ENCODE measurements at places on chromosomes 1 and 21.

DNA sequence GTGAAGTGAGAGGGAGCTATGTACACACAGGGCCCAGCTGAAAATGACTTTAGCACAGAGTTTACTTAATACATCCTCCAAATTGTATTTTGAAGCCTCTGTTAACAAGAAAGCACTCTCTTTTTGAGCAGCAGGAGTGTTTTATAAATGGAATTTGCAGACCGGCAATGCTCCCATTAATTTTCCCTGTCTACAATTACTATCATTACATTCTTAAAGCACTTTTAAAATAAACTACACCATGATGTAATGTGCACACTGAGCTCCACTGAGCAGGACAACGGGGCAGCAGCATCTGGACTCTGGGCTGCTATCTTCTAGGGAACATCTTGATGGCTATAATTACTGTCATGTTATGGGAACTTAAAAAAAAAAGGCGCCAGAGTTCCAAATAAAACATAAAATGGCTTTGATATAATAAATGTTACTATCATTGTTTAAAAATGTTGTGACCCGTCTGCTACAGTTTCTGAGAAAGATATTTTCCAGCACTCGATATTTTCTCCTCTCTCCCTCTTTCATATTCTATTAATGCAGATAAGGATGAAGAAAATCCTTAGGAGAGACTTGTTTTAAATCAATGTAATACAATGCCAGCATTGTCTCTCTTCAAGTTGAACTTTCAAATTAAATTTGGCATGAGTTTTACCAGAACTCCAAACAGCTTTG is 150.9 kb downstream of the HLX start:
- peaks cover 9% of the 10 kb centered on the region for H3K4me1 ChIP-seq
- H3K4me3 ChIP-seq, result no peak overlapping the region
- no peaks in the 10 kb centered on the region for H3K36me3 ChIP-seq

DNA sequence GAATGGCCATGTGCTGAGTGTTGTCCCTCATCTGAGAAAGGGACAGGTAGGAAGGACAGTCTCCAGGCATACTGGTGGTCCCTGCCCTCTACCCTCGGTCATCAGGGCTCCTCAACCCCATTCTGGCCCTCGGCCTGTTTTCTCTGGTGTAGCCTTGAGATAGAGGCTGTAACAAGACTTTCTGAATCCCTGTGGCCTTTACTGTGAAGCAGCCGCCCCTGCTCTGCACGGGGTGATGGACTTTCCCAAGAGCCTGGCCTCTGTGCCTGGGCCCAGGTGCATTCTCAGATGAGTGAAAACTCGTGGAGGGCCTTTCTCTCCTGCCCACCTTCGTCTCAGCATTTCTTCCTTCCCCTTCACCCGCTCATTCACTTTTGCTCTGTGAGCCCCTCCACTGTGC is 3.0 kb upstream of the CASQ1 start:
- peaks cover 38% of the 10 kb centered on the region for H3K4me1 ChIP-seq
- DNase-seq, result no peak
- H3K27ac ChIP-seq, result no peak overlapping the region
- no peak overlapping the region for H3K4me3 ChIP-seq
- H3K27me3 ChIP-seq, result no peaks in the 10 kb centered on the region

DNA sequence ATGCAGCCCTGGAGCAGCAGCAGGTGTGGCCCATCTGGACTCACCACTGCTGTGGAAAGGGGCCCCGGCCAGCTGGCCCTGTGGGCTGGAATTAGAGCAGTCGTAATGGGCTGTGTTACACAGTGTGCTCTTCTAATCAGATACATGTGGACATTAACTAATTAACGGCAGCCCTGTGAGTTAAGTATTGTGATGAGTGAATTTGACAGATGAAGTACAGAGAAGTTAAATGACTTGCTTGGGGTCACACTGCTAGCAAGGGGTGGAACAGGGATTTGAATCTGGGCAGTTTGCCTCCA is 58.6 kb downstream of the MDM4 start:
- H3K4me1 ChIP-seq, result peaks cover 28% of the 10 kb centered on the region
- peak; percentile 71 for DNase-seq
- H3K4me3 ChIP-seq, result no peak overlapping the region
- no peaks in the 10 kb centered on the region for H3K36me3 ChIP-seq
- no peak overlapping the region for H3K27ac ChIP-seq

DNA sequence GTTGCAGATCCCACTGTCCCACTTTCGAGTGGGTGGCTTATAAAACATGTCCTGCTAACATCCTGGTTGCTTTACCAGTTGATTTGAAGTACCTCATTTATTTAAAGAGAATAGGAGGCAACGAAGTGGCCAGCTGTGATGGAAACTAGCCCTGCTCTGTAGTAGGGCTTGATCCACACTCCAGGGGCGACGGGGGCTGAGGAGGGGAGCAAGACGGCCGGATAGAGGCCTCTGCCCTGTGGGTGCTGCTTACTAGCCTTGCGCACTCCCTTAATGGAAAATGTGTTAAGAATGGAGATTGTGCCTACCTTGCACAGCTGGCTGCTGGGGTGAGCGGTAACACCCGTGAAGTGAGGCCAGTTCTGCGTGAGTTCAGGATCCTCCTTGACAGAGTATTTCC is 41.1 kb upstream of the PWP2 start:
- H3K27ac ChIP-seq, result no peak overlapping the region
- H3K36me3 ChIP-seq, result peaks cover 47% of the 10 kb centered on the region
- H3K27me3 ChIP-seq, result no peaks in the 10 kb centered on the region
- H3K4me3 ChIP-seq, result no peak overlapping the region
- no peaks in the 10 kb centered on the region for H3K4me1 ChIP-seq

- H3K27ac ChIP-seq, result no peak overlapping the region
- no peaks in the 10 kb centered on the region for H3K4me1 ChIP-seq
- no peak overlapping the region for H3K4me3 ChIP-seq
Observed at GRCh38 chr1:81582467-81582986, 218.2 kb upstream of the ADGRL2 start.

DNA sequence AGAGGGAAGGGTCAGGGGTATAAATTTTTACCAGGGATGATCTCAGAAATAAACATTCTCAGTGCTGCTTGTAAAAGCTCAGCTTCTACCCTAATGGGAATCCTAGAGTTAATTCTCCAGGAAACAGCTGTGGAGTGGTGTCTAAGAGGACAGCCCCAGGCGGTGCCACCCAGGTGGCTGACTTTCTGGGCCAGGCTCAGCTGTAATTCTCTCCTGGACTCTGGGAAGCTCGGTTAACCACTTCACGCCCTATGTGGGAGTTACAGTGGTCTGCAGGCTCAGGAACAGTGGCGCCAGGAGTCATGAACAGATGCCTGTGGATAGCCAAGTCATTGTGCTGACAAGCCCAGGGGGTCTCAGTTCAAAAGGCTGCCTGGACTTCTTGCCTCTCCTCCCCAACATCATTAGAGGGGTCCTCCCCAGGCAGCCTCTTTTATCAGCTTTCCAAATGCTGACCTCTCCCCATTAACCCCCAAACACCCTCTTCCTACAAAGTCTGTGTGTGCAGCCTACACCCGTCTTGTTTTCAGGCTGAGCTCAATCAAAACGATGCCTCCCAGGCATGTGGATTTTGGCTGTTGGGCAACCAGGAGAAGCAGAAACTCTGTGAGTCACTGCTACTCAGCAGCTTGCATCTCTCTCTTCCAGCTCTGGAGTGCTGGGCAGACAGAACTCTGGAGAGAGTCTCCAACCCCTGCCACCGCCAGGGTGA is 1.2 kb downstream of the HHIPL2 start:
- no peak overlapping the region for H3K4me3 ChIP-seq
- peaks cover 13% of the 10 kb centered on the region for H3K27me3 ChIP-seq
- H3K36me3 ChIP-seq, result no peaks in the 10 kb centered on the region
- H3K4me1 ChIP-seq, result peaks cover 5% of the 10 kb centered on the region
- H3K27ac ChIP-seq, result no peak overlapping the region

DNA sequence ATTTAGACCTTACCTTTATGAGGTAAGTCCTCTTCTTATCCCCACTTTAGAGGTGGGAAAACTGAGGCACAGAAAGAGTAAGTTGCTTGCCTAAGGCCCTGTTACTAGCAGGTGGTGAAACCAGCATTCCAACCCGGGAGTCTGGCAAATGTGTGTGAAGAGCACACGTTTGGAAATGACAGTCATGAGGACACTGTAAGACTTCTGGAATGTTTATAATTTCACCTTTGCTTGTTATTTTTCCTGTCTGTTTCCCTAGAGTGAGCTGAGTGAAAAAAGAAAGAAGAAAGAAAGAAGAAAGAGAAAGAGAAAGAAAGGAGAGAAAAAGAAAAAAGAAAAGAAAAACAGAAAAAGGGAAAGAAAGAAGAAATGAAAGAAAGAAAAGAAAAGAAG is 21.2 kb upstream of the LGALS8 start:
- no peak overlapping the region for H3K27ac ChIP-seq
- DNase-seq, result no peak
- H3K36me3 ChIP-seq, result no peaks in the 10 kb centered on the region
- peaks cover 7% of the 10 kb centered on the region for H3K4me1 ChIP-seq
- no peak overlapping the region for H3K4me3 ChIP-seq

DNA sequence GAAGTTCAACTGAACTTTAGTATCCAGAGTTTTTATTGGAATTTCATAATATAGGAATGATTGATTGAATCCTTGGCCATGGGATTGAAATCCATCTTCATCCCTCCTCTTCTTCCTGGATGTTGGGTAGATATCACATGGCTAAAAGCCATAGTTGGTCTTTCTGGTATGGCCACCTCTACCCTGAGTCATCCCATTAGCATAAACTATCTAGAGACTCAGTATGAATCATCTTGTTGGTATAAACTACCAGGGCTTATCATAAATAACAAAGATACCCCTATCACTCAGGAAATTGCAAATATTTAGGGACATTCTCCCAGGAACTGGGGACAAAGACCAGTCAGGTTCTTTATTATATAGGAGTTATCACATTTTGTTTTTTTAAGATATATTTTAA is 21.2 kb upstream of the ZP4 start:
- H3K4me1 ChIP-seq, result no peaks in the 10 kb centered on the region
- H3K27ac ChIP-seq, result no peak overlapping the region
- DNase-seq, result no peak
- H3K36me3 ChIP-seq, result no peaks in the 10 kb centered on the region

DNA sequence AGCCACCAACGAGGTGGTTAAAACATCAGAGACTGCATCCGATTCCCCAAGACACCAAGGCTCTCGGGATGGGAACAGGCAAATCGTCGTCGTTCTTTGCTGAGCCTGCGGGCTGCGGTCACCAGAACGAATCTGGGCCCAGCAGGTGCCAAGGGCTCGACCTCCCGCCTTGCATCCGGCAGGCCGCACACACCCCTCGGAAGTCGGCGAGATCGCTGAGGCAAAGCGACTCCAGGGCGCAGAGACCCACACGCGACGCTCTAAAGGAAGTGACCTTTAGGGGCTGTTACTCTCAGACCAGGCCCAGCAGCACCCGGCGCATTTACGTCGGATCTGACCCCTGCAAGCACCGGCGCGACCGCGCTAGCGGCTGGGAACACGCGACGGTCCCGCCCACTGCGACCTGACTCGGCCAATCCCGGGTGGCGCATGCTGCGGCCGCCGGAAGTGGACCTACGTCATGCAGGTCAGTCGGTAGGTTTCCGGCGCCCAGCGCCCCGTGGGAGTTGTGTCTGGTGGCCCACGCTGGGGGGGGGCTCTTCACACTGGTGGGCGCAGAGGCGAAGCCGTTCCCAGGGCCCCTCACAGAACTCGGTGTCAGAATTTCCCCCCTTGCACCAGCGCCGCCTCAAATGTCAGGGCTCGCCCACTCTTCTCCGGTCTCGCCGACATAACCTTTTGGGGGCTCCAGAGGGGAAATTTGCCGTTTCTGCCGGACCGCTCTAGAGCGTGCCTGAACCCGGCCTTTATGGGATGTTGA is 7.5 kb upstream of the PARK7 start:
- peaks cover 4% of the 10 kb centered on the region for H3K4me1 ChIP-seq
- H3K27ac ChIP-seq, result peak overlapping the region; percentile 91
- H3K36me3 ChIP-seq, result no peaks in the 10 kb centered on the region

GRCh38 chr1:108140177-108140576 is 60.0 kb downstream of the SLC25A24 start:
- H3K27me3 ChIP-seq, result no peaks in the 10 kb centered on the region
- no peaks in the 10 kb centered on the region for H3K4me1 ChIP-seq
- no peak overlapping the region for H3K27ac ChIP-seq
- no peak overlapping the region for H3K4me3 ChIP-seq
- DNase-seq, result no peak
- H3K36me3 ChIP-seq, result peaks cover 23% of the 10 kb centered on the region
